NCI-H1105 (cell line): ENCODE measurements at places on chromosomes 6 and 20.

DNA sequence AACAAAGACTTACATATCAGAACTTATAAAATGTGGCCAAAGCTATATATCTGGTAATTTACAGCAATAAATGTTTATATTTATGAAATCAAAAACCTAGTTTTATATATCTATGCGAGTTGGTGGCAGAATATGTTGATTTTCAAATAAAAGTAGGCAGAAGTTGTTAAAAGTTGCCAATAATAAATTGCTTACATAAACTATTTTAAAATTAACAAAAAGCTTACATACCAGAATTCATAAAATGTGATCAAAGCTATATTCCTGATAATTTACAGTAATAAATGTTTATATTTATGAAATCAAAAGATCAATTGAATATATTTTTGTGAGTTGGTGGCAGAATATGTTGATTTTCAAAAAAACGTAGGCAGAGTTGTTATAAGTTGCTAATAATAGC is 451.8 kb upstream of the KHDRBS2 start:
- no peak for DNase-seq

DNA sequence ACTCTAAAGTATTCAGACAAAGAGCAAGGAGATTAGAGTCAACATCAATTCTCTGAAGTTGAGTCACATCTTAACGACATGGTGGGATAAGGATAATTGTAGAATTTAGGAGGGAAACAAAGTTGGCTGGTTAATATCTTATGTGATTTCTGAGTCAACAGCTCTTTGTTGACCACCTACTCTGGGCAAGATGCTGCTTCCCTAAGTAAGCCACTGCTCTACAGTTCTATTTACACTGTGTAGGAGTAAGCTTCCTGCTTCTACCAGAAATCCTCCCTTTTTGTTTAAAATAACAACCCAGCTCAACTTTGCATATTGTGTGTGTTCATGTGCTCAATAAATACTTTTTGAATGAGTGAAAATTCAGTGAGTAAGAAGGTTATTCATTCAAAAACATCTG is 3.1 kb downstream of the HS3ST5 start:
- DNase-seq, result no peak

- DNase-seq, result no peak
Measured at GRCh38 chr6:29490552-29490951, 2.8 kb upstream of the MAS1L start.

DNA sequence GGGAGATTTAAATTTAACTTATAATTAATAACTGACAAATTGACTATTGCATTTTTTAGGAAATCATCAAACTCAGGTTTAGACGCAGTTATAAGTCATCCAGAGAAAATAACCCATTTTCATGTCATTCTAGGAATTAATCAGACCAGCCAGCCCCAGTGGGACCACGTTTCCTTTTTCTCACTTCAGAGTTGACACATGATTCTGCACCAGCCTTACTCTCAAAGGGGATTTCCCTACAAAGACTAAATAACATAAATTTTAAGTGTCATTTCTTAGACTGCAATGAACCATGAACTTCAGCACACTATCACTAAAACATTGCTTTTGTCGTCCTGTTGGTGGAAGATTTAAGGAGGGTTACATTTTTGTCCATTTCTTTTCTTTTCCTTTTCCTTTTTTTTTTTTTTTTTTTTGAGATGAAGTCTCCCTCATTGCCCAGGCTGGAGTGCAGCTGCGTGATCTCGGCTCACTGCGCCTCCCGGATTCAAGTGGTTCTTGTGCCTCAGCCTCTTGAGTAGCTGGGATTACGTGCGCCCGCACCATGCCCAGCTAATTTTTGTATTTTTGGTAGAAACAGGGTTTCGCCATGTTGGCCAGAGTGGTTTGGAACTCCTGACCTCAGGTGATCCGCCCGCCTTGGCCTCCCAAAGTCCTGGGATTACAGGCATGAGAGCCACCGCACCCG is 3.6 kb downstream of the IPCEF1 start:
- DNase-seq, result no peak

GRCh38 chr6:170122651-170123050 is 168.2 kb downstream of the DLL1 start:
- no peak for DNase-seq

DNA sequence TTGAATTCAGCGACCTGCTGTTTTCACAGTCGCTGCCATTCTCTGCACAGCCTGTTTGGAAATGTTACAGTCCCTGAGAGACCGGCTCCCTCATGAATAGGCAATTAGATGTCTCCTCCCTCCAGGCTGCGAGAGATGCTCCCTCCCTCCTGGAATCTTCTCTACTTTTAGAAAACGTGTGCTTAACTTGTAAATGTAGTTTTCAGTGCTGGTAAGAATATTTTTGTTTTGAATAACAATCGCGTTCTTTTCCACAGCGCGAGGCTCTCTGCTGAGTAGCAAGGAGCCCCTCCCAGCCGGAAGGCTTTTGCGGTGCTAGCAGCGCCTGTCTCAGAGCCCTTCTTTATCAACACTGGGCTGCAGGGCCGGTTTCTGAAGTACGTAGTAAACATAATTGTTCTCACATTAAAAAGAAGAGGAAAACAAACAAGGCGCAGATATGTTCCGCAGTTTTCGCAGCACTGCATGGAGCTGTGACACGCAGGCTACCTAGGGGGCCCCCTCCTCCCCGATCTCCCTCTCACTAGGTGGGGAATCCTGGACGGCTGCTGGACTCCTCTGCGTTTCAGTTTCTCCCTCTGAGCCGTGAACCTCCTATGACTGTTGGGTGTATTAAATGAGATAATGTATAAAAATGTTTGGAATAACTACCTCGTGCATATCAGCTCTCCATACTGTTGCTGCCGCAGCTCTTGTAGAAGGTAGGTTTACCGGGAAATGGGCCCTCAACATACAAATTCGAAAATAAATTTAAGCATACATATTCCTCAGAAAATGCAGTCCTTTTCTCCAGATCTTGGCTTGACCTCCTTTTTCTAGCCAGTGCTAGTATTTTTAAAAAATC is 79.0 kb upstream of the SPACA1 start:
- peak; percentile 79 for DNase-seq

- DNase-seq, result no peak
Measured at GRCh38 chr20:8005033-8005432, 14.5 kb downstream of the TMX4 start.

DNA sequence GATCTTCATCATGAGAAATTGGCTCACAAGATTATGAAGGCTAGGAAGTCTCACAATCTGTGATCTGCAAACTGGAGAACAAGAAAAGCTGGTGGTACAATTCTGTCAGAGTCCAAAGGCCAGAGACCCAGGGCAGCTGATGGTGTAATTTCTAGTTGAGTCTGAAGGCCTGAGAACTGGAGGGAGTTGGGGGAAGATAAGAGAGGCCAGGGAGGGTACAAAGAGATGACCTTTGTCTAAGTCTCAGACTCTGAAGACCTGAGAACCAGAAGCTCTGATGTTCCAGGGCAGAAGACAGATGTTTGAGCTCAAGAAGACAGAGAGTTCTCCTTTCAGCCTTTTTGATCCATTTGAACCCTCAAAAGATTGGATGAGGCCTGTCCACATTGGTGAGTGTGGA is 280.6 kb downstream of the HDGFL1 start:
- no peak for DNase-seq

DNA sequence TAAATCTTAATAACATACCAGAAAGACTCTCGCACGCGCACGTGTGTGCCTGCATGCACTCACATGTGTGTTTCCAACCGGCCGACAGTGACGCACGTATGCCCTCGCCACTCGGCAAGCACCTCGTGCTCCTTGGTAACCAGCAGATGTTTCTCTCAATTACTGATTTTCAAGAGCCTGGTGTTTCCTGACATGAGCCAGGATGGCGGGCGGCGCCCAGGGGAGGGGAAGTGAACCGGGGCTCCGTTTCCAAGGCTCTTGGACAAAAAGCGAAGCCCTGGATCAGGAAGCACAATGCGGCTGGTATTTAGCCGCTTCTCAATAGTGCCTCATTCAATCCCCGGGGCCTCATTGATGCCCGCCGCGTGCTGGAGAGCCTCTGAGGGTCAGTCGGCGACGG is 37.7 kb downstream of the PMEPA1 start:
- DNase-seq, result peak; percentile 86

- no peak for DNase-seq
Measured at GRCh38 chr20:37257988-37258387, 3.6 kb downstream of the GHRH start.

DNA sequence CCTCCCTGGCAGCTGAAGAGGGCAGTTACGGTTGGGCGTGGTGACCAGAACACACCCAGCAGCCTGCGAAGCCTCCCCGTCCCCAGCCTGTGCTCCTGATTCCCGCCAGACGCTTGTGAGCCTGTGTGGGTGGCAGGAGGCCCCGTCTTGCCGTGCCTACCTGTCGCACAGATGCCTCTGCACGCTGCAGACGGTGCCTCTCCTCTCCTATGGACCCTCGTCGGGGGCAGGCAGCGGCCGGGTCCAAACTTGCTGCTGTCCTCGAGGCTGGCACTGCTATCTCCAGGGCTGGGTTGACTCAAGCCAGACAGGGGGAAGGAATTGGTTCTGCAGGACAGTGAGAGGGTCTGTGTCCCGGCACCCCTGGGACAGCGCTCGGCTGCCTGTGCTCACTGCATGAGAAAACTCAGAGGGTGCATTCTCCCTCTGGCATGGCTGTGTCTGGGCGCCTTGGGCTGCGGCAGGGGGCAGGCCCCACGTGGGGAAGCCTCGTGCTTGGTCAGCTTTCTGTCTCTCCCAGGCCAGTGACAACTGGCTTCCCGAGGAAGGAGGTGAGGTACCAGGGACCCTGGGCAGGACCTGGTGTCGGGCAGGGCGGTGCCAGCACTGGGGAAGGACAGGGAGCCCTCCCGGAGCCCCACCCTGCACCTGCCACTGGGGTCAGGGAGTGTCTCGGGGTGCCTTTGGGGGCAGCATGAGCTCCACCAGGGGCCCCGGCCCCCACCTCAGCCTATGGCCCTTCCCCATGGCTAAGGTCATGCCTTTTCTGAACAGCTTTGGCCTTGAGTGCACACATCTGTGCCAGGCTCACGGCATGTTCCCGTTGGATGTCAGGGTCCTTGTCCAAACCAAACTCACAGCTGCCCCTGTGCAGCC is 127.5 kb downstream of the TAF4 start:
- no peak for DNase-seq

GRCh38 chr20:41483553-41483930 is 116.9 kb upstream of the EMILIN3 start:
- DNase-seq, result no peak

DNA sequence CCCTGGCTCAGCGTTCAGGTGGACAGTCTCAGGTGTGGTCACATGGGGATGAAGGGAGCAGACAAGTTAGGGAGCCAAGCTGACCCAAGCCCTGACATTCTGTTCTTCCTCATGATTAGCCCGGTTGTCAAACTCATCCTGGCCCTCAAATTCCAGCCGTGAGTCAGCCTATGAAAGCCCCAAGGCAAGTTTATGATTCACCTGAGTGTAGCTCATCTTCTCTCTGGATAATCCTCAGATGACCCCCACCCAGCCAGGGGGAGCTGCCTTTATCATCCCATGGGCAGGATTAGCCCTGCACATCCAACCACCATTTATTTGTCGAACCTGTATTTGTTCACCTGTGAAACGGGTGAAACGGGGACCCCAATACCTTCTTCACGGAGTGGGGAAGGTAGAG is 161.9 kb downstream of the DHX35 start:
- DNase-seq, result no peak

- no peak for DNase-seq
Measured at GRCh38 chr6:135117413-135117968, 62.9 kb upstream of the HBS1L start.
